ENCODE measurements at places on chromosomes 4 and X. TPM values are rescaled to one million over a fixed set of nuclear protein-coding genes. Genes with fewer than 3 reads are reported as not detected.

GRCh38 chr4:84238247-84239090 lies 260.6 kb downstream of the NKX6-1 start:
- no peak overlapping the region for H3K27ac ChIP-seq
- H3K4me3 ChIP-seq, result no peak overlapping the region
- no peak for DNase-seq
- H3K36me3 ChIP-seq, result no peaks in the 10 kb centered on the region
- H3K27me3 ChIP-seq, result peaks cover 2% of the 10 kb centered on the region

The SPACA5 gene
- not detected for total RNA-seq

- no peak overlapping the region for H3K27ac ChIP-seq
- no peak for DNase-seq
- no peaks in the 10 kb centered on the region for H3K36me3 ChIP-seq
These were observed 90.8 kb upstream of the NPFFR2 start for GRCh38 chr4:71941001-71941400.

- H3K27ac ChIP-seq, result no peak overlapping the region
- H3K4me1 ChIP-seq, result no peaks in the 10 kb centered on the region
- H3K36me3 ChIP-seq, result no peaks in the 10 kb centered on the region
- no peaks in the 10 kb centered on the region for H3K27me3 ChIP-seq
- DNase-seq, result peak; percentile 25
- no peak overlapping the region for H3K4me3 ChIP-seq
These were observed 71.0 kb downstream of the PJA1 start for GRCh38 chrX:69093960-69094871.

The NSG1 gene
- 39.7 TPM for total RNA-seq

The TMEM35A gene
- not detected for total RNA-seq

GRCh38 chr4:73416423-73417087 lies 12.5 kb downstream of the ALB start:
- H3K4me1 ChIP-seq, result no peaks in the 10 kb centered on the region
- H3K4me3 ChIP-seq, result no peak overlapping the region
- no peaks in the 10 kb centered on the region for H3K27me3 ChIP-seq
- H3K36me3 ChIP-seq, result no peaks in the 10 kb centered on the region
- H3K27ac ChIP-seq, result no peak overlapping the region

- no peaks in the 10 kb centered on the region for H3K36me3 ChIP-seq
- peaks cover 4% of the 10 kb centered on the region for H3K27me3 ChIP-seq
- peaks cover 3% of the 10 kb centered on the region for H3K4me1 ChIP-seq
- H3K27ac ChIP-seq, result no peak overlapping the region
- no peak for DNase-seq
- no peak overlapping the region for H3K4me3 ChIP-seq
These were observed 38.8 kb downstream of the ZBTB49 start for GRCh38 chr4:4328840-4329239.

DNA sequence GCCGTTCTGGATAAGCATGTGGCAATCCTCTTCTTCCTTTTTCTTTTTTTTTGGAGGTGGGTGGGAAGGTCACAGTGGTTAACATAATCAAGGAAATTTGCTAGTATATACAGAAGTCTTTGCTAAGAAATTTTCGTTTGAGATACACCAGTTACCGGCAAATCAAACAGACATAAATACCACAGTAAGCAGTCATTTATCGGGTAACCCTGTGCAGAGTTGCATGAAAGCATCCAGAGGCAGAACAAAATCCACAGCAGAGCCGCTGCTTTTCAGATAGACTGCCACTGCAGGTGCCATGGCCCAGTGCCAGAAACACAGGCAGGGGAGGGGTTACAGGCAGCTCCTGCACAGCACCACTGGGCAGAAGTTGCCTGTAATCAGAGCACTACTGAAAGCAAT lies 179.1 kb upstream of the MAB21L2 start:
- no peak for DNase-seq
- H3K27ac ChIP-seq, result no peak overlapping the region
- no peaks in the 10 kb centered on the region for H3K27me3 ChIP-seq
- H3K4me1 ChIP-seq, result no peaks in the 10 kb centered on the region
- no peak overlapping the region for H3K4me3 ChIP-seq
- peaks cover 12% of the 10 kb centered on the region for H3K36me3 ChIP-seq

DNA sequence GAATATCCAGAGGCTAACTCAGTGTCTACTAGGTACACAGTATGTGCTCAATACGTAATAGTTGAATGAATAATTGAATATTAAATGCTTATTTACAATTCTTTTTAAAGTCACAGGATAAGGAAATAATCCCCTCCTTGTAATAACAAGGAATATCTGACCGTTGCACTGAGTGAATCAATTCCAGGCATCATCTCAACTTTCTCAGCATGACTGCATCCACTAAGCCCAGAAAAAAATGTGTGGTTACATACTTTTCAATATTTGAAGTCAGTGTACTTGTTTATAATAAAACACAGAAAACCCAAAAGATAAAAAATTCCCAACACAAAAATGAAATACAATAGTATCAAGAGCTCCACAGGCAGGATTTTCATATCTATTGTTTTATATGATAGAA lies 105.4 kb downstream of the TMEM144 start:
- DNase-seq, result no peak
- no peaks in the 10 kb centered on the region for H3K4me1 ChIP-seq

GRCh38 chr4:1603413-1604135 lies 80.5 kb downstream of the FAM53A start:
- H3K4me3 ChIP-seq, result no peak overlapping the region
- H3K4me1 ChIP-seq, result peaks cover 16% of the 10 kb centered on the region
- H3K36me3 ChIP-seq, result no peaks in the 10 kb centered on the region
- peak overlapping the region; percentile 30 for H3K27ac ChIP-seq
- H3K27me3 ChIP-seq, result no peaks in the 10 kb centered on the region

DNA sequence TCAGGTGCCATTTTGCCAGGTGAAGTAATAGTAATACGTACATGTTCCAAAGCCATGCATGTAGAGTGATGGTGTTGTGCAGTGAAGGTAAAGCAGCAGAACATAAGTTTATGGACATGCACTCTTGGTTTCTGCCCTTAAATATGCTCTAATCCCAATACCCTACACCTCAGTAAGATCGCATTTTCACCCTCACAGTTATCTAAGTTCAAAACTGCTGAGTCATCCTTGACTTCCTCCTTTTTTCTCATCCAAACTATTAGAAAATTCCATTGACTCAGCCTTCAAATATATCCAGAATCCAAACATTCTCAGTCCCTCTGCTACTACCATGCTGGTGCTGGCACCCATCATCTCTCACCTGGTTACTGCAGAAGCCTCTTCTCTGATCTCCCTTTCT lies 652.9 kb upstream of the IGFBP7 start:
- no peak for DNase-seq
- H3K27ac ChIP-seq, result no peak overlapping the region
- H3K4me1 ChIP-seq, result no peaks in the 10 kb centered on the region
- no peaks in the 10 kb centered on the region for H3K27me3 ChIP-seq

DNA sequence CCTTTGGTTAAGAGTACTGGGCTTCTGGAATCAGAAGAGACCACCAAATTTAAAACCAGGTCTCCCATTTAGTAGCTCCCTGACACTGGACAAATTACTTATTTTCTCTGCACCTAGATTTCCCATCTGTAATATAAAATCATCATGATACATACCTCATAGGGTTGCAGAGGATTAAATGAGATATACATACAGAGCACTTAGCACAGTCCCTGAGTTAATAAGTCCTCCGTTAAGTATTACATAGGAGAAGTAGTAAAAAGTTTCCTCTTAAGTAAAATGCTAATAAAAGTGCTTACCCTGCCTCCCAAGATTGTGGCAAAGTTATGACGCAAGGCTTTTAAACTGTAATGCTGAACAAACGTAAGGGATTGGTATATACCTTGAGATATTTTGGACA lies 539 bp upstream of the CHIC1 start:
- H3K4me1 ChIP-seq, result peaks cover 9% of the 10 kb centered on the region
- no peaks in the 10 kb centered on the region for H3K36me3 ChIP-seq
- peak overlapping the region; percentile 96 for H3K4me3 ChIP-seq

DNA sequence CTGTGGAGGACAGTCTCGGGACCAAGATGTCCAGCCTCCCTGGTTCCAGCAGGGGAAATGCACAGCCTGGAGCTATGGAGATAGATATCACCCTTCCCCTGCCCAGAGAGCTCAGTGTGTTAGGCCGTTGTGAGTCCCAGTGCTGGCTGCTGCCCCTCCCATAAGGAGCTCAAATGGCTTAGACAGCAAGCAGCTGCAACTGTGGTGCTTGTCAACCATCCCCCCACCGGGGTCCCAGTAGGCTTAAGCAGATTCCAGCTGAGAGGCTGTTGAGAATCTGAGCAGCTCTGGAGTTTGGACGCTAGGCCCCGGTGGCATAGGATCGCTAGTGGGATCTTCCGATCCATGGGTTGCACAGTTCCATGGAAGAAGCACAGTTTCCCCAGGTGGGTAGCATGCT lies 181.8 kb upstream of the POF1B start:
- no peaks in the 10 kb centered on the region for H3K27me3 ChIP-seq
- no peaks in the 10 kb centered on the region for H3K36me3 ChIP-seq
- no peak for DNase-seq
- no peaks in the 10 kb centered on the region for H3K4me1 ChIP-seq

The BEX1 gene
- not detected for total RNA-seq

DNA sequence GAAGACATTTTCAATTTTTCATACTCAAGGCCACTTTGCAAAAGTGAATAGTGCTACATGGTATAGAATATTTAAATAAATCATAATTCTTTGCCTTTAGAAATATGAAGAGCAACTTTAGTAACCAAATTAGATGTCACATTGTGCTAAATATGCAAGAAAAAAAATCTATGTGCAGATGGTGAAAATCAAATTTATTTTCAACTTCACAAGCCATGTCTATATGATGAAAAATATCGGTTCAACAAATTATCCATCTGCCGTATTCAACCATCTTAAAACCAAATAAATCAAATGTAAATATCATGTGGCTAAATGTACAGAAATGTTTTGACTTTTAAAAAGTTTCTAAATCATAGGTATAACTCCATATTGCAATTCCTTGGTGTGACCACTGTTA lies 398.2 kb downstream of the PABPC4L start:
- no peaks in the 10 kb centered on the region for H3K4me1 ChIP-seq
- no peak overlapping the region for H3K27ac ChIP-seq
- no peak overlapping the region for H3K4me3 ChIP-seq
- no peaks in the 10 kb centered on the region for H3K36me3 ChIP-seq

The RAB33B gene
- total RNA-seq, result 9.9 TPM

DNA sequence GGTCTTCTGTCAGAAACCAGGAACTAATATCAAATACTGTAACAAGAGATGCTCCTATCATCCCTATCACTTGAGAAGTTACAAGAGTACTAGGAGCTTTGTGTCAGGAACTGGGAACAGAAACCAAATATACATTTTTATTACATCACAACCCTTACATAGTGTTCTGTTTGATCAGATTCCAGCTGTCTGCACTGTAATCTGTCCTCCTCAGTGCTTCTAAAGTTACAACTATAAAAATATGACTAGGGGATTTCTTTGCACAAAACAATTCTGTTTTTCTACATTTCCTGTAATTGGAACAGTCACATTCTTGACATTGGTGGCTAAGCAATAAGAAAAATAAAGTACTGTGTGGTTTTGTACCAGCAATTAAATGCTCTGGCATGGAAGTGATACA lies 686.0 kb downstream of the PDHA2 start:
- no peaks in the 10 kb centered on the region for H3K4me1 ChIP-seq
- no peaks in the 10 kb centered on the region for H3K36me3 ChIP-seq
- H3K4me3 ChIP-seq, result no peak overlapping the region
- H3K27ac ChIP-seq, result no peak overlapping the region
- no peaks in the 10 kb centered on the region for H3K27me3 ChIP-seq

GRCh38 chr4:7398104-7398423 lies 36.7 kb downstream of the PSAPL1 start:
- DNase-seq, result no peak
- H3K36me3 ChIP-seq, result no peaks in the 10 kb centered on the region
- H3K4me1 ChIP-seq, result no peaks in the 10 kb centered on the region

The MSX1 gene
- total RNA-seq, result not detected

- peaks cover 5% of the 10 kb centered on the region for H3K36me3 ChIP-seq
- H3K4me1 ChIP-seq, result no peaks in the 10 kb centered on the region
- no peak overlapping the region for H3K27ac ChIP-seq
- H3K27me3 ChIP-seq, result no peaks in the 10 kb centered on the region
- no peak for DNase-seq
These were observed 184.6 kb downstream of the OR13H1 start for GRCh38 chrX:131728295-131729145.

GRCh38 chrX:10800796-10801195 lies 180.4 kb upstream of the MID1 start:
- H3K4me3 ChIP-seq, result no peak overlapping the region
- H3K27me3 ChIP-seq, result no peaks in the 10 kb centered on the region
- DNase-seq, result no peak
- H3K36me3 ChIP-seq, result no peaks in the 10 kb centered on the region
- H3K4me1 ChIP-seq, result no peaks in the 10 kb centered on the region

DNA sequence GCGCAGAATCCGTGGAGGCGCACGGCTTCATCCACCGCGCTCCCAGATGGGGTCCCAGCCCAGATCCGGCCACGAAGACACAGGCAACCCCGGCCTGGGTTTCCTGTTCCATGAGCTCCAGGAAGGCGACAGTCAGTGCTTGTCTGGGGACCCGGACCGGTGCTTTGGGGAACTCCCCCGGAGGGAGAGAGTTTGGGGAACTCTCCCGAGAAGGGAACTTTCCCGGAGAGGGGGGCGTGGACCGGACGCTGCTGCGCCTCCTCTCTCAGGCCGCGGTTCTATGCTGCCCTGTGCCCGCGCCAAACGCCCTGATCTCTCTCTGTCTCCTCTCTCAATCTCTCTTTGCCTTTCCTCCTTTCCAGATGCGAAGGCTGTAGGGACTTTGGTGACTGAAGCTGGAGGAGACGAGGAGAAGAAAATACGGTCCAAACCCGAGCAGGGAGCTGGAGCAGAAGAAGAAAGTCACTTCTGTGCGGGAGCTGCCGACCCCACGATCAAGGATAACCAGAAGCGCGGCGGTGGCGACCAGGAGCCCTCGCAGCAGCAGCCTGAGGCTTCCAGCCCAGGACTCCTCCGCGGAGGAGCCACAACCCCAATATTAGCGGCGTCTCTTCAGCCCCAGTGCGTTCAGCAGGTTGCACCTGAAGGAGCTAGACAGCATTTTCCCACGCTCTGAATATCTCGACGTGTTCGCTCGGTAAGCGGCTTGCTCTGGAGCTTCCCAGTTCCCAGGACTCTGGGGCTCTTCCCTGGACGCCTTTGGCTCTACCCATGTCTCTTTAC lies 47.6 kb upstream of the NKAP start:
- H3K27ac ChIP-seq, result no peak overlapping the region
- H3K4me1 ChIP-seq, result peaks cover 10% of the 10 kb centered on the region
- H3K27me3 ChIP-seq, result peaks cover 71% of the 10 kb centered on the region

- peak overlapping the region; percentile 59 for H3K27ac ChIP-seq
- peak overlapping the region; percentile 91 for H3K4me3 ChIP-seq
- H3K27me3 ChIP-seq, result no peaks in the 10 kb centered on the region
These were observed 72.1 kb downstream of the PRSS12 start for GRCh38 chr4:118280501-118281218.

The FAM9C gene
- not detected for total RNA-seq

DNA sequence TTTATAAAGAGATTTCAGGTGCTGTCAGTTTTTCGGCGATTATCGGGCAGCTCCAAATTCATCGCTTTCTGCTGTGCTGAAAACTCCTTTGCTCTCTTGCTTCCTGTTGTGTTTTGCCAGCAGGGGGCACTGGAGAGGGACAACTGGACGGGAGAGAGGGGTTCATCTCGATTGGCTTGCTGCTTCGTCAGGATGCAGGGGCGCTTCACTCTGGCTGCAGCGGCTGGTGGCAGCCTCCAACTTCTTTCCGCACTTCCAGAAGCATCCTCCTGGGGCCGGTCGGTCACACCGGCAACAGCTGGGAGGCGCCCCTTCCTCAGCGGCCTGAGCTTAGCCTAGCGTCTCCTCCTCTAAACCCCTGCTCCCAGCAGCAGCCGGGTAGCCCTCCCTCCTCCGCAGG lies 29.5 kb downstream of the MSL3 start:
- peaks cover 8% of the 10 kb centered on the region for H3K4me1 ChIP-seq
- no peaks in the 10 kb centered on the region for H3K27me3 ChIP-seq
- peak overlapping the region; percentile 71 for H3K4me3 ChIP-seq
- no peaks in the 10 kb centered on the region for H3K36me3 ChIP-seq
- H3K27ac ChIP-seq, result peak overlapping the region; percentile 30
- peak; percentile 68 for DNase-seq
